ENCODE measurements at places on chromosomes 12 and 14.

GRCh38 chr12:131617596-131618302 lies 93.1 kb upstream of the SFSWAP start:
- H3K4me1 ChIP-seq = no peaks in the 10 kb centered on the region
- DNase-seq = no peak
- no peak overlapping the region for H3K4me3 ChIP-seq
- H3K27ac ChIP-seq = no peak overlapping the region

DNA sequence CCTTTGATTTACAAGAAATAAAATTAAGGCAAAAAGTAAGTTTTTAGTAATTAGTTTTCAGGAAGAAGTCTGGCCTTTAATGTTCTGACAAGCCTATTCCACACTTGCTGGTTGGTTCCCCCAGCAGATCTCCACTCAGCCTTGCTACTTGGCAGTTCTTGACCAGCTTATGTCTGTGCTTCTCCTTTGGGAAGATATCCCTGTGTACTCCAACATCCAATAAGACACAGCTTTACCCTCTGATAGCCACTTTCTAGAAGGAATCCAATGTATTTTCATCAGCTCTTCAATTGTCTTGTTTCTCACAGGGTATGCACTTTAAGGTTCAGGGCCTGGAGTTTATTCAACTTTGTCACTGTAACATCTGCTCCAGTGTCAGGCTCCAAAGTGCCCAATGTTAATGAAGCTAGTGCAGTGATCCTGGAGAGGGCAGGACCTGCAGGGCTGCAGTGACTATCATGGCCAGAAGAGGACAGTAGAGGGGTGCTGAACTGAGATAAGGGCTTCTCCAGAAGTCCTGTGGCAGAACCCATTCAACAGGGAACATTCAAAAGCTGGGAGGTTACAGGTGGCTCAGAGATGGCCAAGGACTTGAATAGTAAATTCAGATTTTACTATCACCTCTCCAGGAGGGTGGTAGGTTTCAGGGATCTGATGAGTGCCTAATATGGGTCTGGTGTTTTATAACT lies 22.9 kb downstream of the JKAMP start:
- H3K36me3 ChIP-seq = peaks cover 33% of the 10 kb centered on the region
- peak; percentile 82 for DNase-seq
- H3K4me1 ChIP-seq = peaks cover 12% of the 10 kb centered on the region
- H3K27me3 ChIP-seq = no peaks in the 10 kb centered on the region
- H3K27ac ChIP-seq = no peak overlapping the region
- H3K4me3 ChIP-seq = no peak overlapping the region

DNA sequence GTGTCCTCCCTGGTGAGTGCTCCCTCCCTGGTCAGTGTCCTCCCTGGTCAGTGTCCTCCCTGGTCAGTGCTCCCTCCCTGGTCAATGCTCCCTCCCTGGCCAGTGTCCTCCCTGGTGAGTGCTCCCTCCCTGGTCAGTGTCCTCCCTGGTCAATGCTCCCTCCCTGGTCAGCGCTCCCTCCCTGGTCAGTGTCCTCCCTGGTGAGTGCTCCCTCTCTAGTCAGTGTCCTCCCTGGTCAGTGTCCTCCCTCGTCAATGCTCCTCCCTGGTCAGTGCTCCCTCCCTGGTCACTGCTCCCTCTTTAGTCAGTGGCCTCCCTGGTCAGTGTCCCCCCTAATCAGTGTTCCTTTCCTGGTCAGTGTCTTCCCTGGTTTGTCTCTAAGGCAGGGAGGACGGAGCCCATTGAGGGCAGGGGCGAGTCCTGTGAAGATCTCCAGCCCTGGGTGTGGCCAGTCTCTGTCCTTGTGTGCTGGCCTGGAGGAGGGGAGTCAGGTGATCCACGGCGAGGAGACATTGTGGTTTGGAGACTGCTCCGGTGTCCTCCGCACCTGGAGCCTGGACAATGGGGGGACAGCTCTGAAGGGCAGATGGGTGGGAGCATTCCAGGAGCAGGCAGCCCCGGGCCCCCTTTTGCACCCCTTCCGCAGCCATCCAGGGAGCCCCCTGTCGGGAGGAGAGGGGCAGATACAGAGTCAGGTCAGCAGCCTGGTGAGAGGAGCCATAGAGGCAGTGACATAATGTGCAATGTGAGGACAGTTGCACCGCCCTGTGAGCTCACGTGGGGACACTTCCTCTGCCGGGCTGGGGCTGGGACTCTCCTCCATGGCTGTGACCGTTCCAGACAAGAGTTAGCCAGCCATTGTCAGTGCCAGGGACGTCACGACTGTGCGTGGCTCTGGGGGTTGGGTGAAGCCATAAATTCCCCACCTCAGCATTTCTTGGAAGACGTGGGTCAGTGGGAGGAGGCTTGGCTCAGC lies 93.4 kb downstream of the ADGRD1 start:
- no peak overlapping the region for H3K27ac ChIP-seq
- no peaks in the 10 kb centered on the region for H3K36me3 ChIP-seq

DNA sequence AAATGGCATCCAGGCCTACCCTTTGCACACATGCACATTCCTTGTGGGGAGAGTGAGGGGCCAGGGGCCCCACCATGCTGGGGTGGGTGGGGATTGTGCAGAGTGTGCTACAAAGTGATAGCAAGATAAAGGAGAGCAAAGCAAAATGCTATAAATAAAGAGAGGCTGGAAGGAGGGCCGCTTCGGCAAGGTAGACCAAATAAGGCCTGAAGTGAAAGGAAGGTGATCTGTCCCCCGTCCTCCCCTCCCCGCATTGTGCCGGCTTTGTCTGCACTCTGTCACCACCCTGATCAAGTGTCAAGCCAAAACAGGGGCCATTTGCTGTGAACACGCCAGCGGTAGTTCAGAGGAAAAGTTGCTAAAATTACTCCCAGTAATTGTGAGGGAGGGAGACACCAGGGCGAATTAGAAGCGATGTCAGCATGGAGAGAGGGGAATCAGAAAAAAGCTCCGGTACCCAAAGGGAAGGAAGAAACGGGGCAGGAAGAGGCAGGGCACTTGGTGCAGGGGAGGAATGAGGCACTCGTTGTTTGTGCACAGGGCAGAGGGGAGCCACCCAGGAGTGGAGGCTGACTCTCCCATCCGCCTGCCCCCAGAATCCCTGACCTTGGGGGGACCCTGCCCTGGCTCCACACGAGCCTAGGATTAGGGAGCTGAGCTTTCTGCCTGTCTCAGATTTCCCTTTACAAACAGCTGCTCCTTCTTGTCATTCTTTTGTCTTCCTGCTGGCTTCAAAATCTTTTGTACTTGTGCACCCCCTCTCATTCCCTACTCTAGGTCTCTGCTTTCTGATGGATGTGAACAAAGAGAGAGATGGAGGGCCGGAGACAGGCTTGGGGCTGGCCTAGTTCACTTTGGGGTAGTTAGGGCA lies 2.9 kb upstream of the MYH7 start:
- H3K27me3 ChIP-seq = no peaks in the 10 kb centered on the region
- DNase-seq = no peak
- H3K36me3 ChIP-seq = no peaks in the 10 kb centered on the region
- peaks cover 3% of the 10 kb centered on the region for H3K4me1 ChIP-seq
- no peak overlapping the region for H3K27ac ChIP-seq

DNA sequence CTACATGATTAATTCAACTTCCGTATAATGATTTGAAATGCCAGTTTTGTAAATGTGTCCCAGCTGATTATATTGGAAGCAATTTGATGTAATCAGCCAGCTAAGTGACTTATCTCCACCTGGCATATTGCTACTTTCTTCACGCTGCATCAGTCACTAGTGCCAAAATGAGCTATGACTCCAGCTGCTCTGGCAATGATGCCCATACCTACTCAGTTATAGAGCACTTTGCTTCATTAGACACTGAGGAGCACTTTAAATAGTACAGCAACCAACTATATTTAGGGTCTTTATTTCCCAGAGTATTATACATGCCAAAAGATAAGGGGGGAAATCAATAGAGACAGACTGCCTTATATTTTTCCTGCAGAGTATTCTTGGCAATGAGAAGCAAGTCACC lies 67.9 kb upstream of the LIN7A start:
- H3K27ac ChIP-seq = no peak overlapping the region
- H3K4me1 ChIP-seq = no peaks in the 10 kb centered on the region
- no peak overlapping the region for H3K4me3 ChIP-seq
- no peaks in the 10 kb centered on the region for H3K36me3 ChIP-seq
- H3K27me3 ChIP-seq = no peaks in the 10 kb centered on the region

GRCh38 chr12:51678086-51678724 lies 87.2 kb downstream of the SCN8A start:
- H3K27ac ChIP-seq = no peak overlapping the region
- H3K4me3 ChIP-seq = no peak overlapping the region
- H3K36me3 ChIP-seq = no peaks in the 10 kb centered on the region

- H3K4me3 ChIP-seq = no peak overlapping the region
- H3K36me3 ChIP-seq = peaks cover 22% of the 10 kb centered on the region
- no peaks in the 10 kb centered on the region for H3K27me3 ChIP-seq
- no peak for DNase-seq
Observed at GRCh38 chr12:120733574-120733973, 7.9 kb downstream of the ACADS start.

DNA sequence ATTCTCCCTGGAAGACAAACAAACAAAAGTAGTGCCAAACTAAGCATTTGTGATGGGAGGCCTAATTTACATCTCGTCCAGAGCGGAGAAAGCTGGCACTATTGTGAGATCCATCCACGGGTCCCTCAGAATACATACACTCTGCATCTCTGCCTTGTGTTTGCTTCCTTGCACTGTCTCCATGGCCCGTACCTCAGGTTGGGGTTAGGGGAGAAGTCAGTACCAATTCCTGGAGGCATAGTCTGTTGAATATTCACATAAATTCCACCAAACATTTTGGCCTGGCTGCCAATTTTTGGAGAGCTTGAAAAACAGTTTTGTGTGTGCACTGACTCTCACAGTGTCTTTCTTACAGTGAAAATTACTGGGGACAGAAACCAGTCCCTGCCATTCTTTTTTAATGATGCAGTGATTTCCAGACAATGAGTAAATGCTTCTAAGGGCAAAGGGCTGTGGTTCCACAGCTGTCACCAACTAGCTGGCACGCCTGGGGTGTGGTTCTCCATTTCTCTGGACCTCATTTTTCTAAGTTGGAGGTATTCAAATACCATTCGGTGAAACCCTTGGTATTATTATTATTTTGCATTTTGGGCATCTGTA lies 119.7 kb upstream of the HIF1A start:
- H3K36me3 ChIP-seq = no peaks in the 10 kb centered on the region
- no peaks in the 10 kb centered on the region for H3K27me3 ChIP-seq
- H3K4me1 ChIP-seq = peaks cover 7% of the 10 kb centered on the region
- H3K4me3 ChIP-seq = no peak overlapping the region

GRCh38 chr14:88030079-88030478 lies 25.1 kb downstream of the GPR65 start:
- H3K27ac ChIP-seq = no peak overlapping the region
- DNase-seq = peak; percentile 21
- peaks cover 2% of the 10 kb centered on the region for H3K27me3 ChIP-seq
- no peaks in the 10 kb centered on the region for H3K4me1 ChIP-seq

- H3K4me1 ChIP-seq = peaks cover 42% of the 10 kb centered on the region
- no peak overlapping the region for H3K27ac ChIP-seq
- H3K4me3 ChIP-seq = no peak overlapping the region
- peaks cover 9% of the 10 kb centered on the region for H3K36me3 ChIP-seq
- H3K27me3 ChIP-seq = no peaks in the 10 kb centered on the region
- no peak for DNase-seq
Observed at GRCh38 chr12:1590221-1590979, 4.0 kb downstream of the FBXL14 start.

GRCh38 chr14:104694991-104695659 lies 5.7 kb downstream of the INF2 start:
- H3K27ac ChIP-seq = no peak overlapping the region
- H3K4me3 ChIP-seq = no peak overlapping the region
- DNase-seq = peak; percentile 81
- no peaks in the 10 kb centered on the region for H3K27me3 ChIP-seq
- H3K4me1 ChIP-seq = no peaks in the 10 kb centered on the region
- peaks cover 10% of the 10 kb centered on the region for H3K36me3 ChIP-seq

DNA sequence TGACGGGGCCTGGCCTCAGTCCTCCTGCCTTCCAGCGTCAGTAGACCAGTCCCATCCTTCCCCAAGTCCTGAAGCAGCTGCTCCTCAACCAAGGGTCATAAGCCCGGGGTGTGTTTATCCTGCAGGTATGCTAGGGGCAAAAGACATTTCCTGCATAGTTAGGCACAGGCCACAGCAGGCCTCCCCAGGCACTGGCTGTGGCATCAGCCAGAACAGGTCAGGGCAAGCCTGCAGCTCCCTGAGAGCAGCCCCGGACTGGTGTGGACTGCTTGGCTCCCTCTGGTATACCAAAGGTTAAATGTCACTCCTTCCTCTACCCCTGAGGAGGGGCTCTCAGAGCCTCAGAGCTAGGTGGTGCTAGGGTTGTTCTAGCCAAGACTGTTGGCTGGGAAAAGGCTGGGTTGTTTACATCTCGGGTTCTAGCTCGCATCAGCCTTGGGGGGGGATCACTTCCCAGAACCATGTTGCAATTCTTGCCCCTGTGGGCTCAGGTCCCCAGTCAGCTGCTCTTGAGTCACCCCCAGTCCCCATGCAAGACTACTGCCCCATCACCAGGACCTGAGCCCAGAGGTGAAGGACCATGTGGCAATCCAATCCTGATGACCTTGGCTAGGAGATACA lies 2.9 kb downstream of the MMP14 start:
- no peak for DNase-seq
- peaks cover 4% of the 10 kb centered on the region for H3K27me3 ChIP-seq
- no peak overlapping the region for H3K27ac ChIP-seq
- H3K36me3 ChIP-seq = peaks cover 9% of the 10 kb centered on the region
- peaks cover 30% of the 10 kb centered on the region for H3K4me1 ChIP-seq
- H3K4me3 ChIP-seq = no peak overlapping the region

DNA sequence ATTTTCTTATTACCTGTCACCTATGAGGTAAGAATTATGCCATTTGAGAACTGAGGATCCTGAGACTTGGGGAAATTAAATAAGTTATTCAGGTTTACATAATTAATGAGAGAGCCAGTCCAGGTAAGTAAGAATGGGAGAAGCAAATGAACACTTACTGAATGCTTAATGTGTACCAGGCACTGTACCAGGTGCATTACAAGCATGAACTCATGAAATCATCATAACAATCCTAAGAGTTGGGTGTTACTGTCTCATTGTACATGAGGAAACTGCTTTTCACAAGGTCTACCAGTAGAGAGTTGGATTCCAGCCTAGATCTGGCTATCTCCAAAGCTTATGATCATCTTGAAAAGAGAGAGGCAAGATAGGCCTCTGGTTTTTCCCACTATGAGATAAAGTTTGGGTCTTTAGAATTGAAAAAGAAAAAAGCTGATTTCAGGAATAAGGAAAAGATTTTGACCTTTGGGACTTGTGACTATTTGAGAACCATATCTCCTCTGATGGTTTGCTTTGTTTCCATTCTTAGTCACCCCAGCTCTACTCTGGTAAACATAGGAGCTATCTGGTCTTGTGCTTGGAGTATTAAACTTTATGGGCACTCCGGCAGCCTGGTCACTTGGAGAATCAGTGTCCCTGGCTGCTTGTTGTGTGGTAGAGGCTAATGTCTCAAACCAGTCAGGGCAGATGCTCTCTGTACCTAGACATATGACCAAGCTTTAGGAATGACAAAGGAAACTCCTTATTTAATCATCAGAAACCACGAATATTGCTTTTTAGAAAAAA lies 48.0 kb downstream of the PTHLH start:
- H3K36me3 ChIP-seq = no peaks in the 10 kb centered on the region
- no peaks in the 10 kb centered on the region for H3K4me1 ChIP-seq
- no peak overlapping the region for H3K4me3 ChIP-seq
- no peaks in the 10 kb centered on the region for H3K27me3 ChIP-seq

- no peaks in the 10 kb centered on the region for H3K36me3 ChIP-seq
- DNase-seq = no peak
- H3K27ac ChIP-seq = no peak overlapping the region
- H3K27me3 ChIP-seq = no peaks in the 10 kb centered on the region
Observed at GRCh38 chr12:25655702-25656101, 102.6 kb upstream of the LMNTD1 start.

GRCh38 chr14:81473456-81474147 lies 60.1 kb downstream of the SEL1L start:
- peaks cover 5% of the 10 kb centered on the region for H3K4me1 ChIP-seq
- no peaks in the 10 kb centered on the region for H3K27me3 ChIP-seq
- peaks cover 11% of the 10 kb centered on the region for H3K36me3 ChIP-seq
- no peak for DNase-seq

All from common myeloid progenitor, CD34-positive (primary cell).